ENCODE measurements at places on chromosomes 6 and 20.

DNA sequence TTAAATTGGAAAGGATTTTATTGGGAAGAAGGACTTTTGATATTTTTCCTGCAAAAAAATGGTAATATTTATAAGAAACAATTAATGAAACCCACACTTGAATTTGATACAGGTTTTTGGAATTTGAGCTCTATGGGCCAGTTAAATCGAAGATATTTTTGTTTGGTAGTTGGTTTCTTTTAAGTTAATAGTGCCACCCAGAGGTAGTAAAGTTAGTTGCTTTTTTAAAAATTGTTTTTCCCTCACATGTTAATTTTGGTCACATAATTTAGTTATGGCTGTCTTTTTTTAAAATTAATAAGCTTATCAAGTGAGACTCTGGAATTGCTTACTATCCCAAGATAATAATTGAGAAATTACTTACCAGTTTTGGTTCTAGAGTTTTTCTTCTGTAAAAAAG lies 7.1 kb downstream of the PRIM2 start:
- DNase-seq: no peak

DNA sequence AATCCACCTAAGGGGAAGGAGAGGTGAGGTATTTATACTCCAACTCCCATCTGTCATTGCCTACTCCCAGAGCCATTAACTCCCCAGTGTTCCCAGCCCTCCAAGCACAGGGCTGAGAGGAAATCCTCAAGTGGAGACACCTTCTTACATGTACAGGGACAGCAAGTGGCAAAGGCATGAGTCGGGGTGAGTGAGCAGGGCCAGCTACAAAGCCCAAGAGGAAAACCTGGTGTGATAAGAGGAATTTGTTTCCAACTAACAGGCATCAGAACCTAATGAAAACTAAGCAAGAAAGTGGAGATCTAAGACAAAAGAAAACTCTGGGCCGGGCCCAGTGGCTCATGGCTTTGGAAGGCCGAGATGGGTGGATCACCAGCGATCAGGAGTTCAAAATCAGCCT lies 70.0 kb upstream of the SRSF6 start:
- no peak for DNase-seq

DNA sequence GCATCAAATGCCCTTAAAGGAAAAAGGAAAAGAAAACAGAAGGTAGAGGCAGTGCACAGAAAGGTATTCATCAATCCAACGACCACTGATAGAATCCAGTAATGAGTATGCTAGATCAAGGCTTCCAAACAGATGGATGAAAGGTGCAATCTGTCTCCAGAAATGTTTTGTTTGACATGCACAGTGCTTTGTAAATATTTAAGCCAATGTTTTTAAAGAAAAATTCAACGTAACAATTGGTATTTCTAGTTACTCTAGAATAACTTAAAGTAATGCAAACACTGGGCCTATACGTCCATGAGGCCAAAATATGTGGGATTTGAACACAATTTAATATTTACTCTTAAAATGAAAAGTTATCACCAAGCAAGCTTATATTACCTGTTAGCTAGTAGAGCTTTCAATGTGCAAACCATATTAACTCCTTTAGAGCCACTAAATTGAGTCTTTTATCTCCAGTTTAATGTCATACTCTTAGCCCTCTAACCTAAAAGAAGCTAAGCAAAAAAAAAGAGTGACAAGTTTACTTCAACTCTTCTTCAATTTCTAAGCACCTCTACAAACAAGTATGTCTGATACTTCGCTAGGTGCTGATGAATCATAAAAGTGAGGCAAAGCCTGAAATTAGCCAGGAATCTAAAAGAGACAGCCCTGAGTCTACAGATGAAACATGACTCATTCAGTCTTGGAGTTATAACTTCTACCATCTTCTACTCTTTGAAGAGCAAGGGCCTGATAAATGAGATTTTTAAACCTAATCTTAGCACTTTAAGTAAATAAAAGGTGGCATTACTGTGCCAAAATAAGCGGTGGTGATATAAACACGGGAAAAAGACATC lies 169.8 kb downstream of the PTPRK start:
- DNase-seq: no peak

GRCh38 chr6:121335087-121336008 lies 1.1 kb upstream of the TBC1D32 start:
- DNase-seq: no peak

GRCh38 chr6:74609871-74610270 lies 596.0 kb downstream of the COL12A1 start:
- no peak for DNase-seq

- no peak for DNase-seq
Observed at GRCh38 chr6:124879110-124879991, 82.9 kb upstream of the RNF217 start.

- no peak for DNase-seq
Observed at GRCh38 chr6:154304191-154304590, 52.4 kb downstream of the IPCEF1 start.

Measured in NCI-H2081 treated with DMSO at 0.1 percent for 48 hours (cell line).